Renal cortical epithelial cell (primary cell): ENCODE measurements at places on chromosomes 1 and 21.

- peak; percentile 9 for DNase-seq
Observed at GRCh38 chr1:163796394-163796821, 474.7 kb downstream of the NUF2 start.

DNA sequence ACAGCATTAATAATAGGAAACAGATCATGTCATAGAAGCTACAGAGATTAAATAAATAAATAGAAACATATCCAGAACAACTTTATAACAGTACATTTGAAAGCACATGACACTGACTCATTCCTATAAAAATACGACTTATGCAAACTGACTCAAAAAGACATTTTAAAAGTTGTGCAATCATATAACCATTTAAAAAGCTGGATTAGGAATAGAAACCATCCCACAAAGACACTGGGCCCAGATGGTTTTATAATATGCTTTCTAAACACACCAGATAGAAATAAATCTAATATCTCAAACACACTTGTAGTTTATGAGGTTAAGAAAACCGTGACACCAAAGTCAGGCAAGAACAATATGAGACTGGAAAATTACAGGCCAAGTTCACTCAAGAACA, 47.6 kb downstream of the MATN1 start:
- DNase-seq = peak; percentile 55

GRCh38 chr1:13730291-13730690, 30.3 kb downstream of the PRDM2 start:
- no peak for DNase-seq

GRCh38 chr1:173280899-173281660, 73.9 kb upstream of the TNFSF4 start:
- no peak for DNase-seq

GRCh38 chr1:172142324-172142723, 278.2 kb upstream of the C1orf105 start:
- no peak for DNase-seq

- no peak for DNase-seq
Observed at GRCh38 chr1:7352364-7352763, 418.7 kb upstream of the VAMP3 start.

- no peak for DNase-seq
Observed at GRCh38 chr1:22527122-22527521, 36.2 kb upstream of the EPHA8 start.

- DNase-seq = no peak
Observed at GRCh38 chr1:35577071-35577998, 4.2 kb downstream of the TFAP2E start.

DNA sequence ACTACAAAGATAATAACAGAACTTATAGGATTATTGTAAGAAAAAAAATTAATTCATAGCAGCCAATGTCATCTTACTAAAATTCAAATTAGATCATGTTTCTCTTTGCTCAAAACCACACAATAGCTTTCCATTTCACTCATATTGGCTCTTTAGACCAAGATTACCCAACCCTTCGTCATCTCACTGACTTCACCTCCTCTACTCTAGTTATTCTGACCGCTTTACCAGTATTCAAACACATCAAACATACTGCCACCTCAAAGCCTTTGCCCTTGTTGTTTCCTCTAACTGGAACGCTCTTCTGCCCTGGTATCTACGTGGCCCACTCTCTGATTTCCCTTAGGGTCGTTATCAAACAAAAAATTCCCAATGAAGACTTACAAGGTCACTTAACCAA, 1.7 kb downstream of the ANGPTL3 start:
- DNase-seq = peak; percentile 26

DNA sequence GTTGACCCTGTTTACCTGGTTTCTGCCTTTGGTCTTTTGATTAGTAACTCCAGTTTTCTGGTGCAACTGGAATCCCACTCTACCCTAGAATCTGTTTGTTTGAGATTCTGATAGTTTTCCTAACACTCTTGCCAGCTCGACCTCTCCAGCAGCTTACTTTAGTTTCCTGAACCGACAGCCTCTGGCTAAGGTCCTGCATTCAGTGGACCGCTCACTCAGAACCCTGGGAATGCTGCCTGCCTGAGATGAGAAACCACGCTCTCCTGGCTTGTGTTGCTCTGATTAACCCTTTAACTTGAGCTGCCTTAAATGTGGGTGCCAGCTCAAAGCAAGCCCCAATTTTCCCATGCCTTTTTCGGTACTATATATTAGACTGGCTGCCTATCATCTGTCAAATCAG, 45.3 kb upstream of the SIPA1L2 start:
- peak; percentile 74 for DNase-seq

GRCh38 chr1:47937586-47938254, 59.5 kb downstream of the TRABD2B start:
- no peak for DNase-seq

- DNase-seq = no peak
Observed at GRCh38 chr1:226304291-226304955, 4.5 kb downstream of the LIN9 start.

- DNase-seq = peak; percentile 33
Observed at GRCh38 chr1:6259491-6260362, 1.2 kb downstream of the GPR153 start.

- DNase-seq = no peak
Observed at GRCh38 chr1:15146142-15146680, 7.3 kb upstream of the TMEM51 start.

GRCh38 chr1:71223641-71224340, 143.0 kb upstream of the ZRANB2 start:
- no peak for DNase-seq

GRCh38 chr1:62013264-62013663, 181.4 kb upstream of the L1TD1 start:
- DNase-seq = no peak

DNA sequence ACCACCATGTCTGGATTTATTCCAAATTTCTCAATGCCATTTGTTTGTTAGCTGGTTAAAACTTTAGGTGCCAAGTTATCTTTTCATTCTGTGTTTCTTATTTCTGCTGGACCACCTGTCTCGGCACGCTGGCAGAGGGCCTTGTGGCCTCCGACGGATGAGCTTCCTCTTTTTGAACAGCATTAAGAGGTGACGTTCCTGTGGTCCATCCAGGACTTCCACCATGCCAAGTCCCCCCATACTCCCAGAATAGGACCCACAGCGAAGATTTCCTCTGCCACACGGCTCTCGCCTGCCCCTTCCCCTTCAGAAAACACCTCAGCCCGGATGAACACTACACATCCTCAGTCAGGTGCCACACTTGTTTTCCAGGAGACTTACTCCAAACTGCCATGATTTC, 73.8 kb downstream of the NTPCR start:
- no peak for DNase-seq

- no peak for DNase-seq
Observed at GRCh38 chr1:192763756-192764155, 45.1 kb upstream of the RGS2 start.
